ENCODE measurements at places on chromosomes 6 and 20.

DNA sequence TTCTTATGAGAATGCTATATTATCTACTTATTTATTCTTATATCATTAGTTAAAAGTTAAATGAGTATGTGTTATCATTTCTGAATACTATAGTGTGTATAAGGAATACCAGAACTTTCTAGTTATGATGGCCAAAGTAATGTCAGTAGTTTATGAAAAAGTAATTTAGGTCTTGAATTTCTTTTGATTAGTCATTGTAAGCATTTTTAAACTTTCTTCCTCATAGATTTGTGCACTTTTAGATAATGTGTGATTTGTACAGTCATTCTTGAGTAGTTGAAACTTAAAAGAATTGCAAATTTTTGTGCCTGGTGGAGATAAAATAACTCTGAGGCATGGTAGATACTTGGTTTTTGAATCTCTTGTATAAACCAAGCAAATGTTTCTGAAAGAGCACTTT, 311.3 kb downstream of the CDKAL1 start:
- DNase-seq: no peak

GRCh38 chr20:62002882-62003480, 62.7 kb downstream of the TAF4 start:
- DNase-seq: no peak

DNA sequence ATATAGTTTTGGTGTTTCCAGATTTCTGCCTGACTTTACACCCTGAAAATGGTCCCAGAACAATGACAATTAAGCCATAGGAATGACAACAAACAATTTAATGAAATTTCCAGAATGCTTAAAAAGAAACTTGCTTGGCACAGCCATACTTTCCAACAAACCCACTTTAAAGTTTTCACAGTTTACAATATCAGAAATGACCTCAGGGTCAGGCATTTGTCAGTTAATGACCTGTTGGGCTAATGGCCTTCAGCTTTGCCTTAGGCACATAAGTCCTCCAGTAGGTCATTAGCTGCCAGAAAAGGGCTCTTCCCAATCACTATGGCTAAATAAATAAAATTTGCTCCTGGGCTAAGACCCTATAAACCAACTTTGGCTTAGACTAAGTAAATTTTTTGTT, 144.6 kb upstream of the BEND3 start:
- no peak for DNase-seq

- no peak for DNase-seq
Measured at GRCh38 chr20:54108326-54108642, 37.9 kb upstream of the BCAS1 start.

Data from cortex of kidney (tissue), 1 donor.